ENCODE measurements at places on chromosomes 2 and 18.

DNA sequence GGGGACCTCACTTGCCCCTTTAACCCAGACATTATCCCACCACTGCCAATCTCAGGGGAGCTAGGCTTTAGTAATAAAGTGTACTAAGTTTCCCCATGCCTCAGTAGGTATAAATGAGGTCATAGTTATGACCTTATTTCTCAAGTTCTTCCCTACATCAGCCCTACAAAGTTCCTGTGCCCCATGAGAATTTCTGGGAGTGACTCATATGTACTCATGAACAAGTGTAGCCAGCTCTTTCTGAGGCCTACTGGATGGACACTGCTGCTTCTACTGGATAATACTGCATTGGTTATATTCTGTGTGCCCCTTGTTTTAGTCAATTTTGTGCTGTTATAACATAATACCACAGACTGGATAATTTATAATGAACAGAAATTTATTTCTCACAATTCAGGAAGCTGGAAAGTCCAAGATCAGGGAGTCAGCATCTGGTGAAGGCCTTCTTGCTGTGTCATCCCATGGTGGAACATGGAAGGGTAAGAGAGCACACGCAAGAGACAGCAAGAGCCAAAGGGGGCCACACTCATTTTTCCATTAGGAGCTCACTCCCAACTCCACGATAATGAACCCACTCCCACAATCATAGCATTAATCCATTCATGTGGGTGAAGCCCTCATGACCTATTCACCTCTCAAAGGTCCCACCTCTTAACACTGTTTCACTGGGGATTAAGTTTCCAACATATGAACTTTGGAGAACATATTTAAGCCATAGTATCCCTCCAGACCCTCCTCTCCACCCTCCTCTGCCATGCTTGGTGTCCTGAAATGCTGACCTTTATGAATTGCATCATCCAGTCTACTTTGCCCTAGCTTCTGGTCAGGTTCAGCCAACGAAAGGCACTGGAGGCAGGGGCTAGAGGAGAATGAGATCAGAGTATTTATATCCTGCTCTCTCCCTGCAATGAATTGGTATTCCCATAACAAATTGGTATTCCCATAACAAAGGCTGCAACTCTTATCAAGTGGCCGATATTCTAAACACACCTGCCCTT lies 25.4 kb upstream of the ST3GAL5 start:
- DNase-seq: no peak

- DNase-seq: no peak
Measured at GRCh38 chr2:200319548-200320337, 13.2 kb downstream of the SPATS2L start.

- DNase-seq: no peak
Measured at GRCh38 chr2:46036929-46037328, 260.3 kb upstream of the EPAS1 start.

GRCh38 chr2:138712212-138712979 lies 67.8 kb downstream of the NXPH2 start:
- no peak for DNase-seq

DNA sequence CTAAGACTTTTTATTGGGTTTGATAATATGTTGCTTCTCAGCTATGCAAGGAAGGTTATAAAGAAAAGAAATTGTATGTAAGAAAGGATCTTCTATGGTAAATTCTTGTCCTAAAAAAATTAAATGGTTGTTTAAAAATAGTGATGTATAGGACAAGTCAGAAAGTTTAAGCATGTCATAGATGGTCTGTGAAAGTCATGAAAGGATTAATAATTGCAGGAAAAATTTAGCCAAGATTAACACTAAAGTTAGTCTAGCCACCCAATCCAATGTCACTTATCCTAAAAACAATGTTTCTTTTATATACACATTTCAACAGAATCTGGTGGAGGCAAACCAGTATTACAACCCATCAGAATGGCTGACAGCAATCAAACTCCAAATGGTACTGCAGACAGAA lies 1046.7 kb upstream of the SLC39A10 start:
- DNase-seq: no peak

GRCh38 chr2:113977660-113978523 lies 88.0 kb downstream of the ACTR3 start:
- DNase-seq: no peak

DNA sequence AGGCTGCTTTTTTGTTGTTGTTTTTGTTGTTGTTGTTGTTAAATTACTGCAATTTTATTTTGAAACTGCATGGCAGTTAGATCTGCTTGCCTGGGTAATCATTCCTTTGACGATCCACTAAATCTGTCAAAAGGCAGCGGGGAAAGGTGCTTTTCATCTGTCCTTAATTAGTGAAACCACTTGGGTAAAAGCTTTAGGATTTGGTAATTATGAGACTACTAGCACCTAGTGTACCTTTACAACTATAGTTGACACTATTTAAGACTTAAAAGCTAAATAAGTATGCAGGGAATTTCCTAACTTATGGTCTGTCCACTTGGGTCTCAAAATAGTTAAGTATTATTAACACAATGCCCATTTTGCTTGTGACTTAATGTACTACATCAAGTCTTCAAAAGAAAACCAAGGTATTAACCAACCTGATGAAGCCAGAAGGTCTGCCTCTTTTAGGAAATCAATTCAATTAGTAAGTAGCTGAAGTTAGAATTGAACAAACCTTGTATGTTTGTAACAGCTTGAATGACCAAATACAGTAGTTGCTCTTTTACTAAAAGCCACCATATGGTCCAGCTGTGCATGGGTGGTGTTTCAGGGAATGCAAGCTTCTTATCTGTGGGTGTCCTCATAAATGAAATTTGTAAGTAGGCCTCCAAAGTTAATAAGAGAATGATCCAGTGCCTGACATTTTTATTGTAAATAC lies 44.8 kb downstream of the NAB1 start:
- DNase-seq: no peak

- DNase-seq: no peak
Measured at GRCh38 chr2:122205641-122206040, 450.2 kb downstream of the TSN start.

DNA sequence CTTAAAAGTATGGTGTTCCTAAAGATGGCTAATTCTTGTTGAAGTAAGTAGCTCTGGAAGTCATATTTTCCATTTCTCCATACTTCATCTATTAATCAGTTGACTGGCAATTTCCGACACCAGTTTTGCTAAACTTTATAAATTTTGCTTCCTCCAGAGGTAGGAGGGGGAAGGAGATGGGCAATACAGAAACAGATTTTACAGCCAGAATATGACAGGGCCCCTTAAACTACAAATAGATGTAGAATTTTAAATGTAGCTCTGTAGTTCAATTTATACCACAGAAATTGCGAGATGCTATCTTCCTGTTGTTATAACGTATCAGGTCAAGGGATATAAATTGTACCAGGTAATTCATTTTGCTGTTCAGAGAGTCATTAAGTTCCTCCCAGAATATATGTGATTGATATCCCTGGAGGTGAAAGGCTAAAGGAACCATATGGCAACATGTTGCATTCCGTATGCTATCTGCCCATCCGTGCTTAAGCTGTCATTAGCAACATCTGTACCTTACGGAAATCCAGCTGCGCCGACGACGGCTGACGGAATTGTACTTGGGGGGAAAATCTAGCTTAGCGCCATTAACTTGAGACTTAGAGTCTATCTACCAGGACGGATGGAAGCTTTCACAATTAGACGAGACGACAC lies 8.4 kb upstream of the NR4A2 start:
- no peak for DNase-seq

- no peak for DNase-seq
Measured at GRCh38 chr2:102119255-102119654, 23.3 kb upstream of the IL1R1 start.

- DNase-seq: no peak
Measured at GRCh38 chr18:47953471-47953931, 23.0 kb upstream of the SMAD2 start.

- no peak for DNase-seq
Measured at GRCh38 chr2:5070257-5070656, 621.9 kb upstream of the SOX11 start.

DNA sequence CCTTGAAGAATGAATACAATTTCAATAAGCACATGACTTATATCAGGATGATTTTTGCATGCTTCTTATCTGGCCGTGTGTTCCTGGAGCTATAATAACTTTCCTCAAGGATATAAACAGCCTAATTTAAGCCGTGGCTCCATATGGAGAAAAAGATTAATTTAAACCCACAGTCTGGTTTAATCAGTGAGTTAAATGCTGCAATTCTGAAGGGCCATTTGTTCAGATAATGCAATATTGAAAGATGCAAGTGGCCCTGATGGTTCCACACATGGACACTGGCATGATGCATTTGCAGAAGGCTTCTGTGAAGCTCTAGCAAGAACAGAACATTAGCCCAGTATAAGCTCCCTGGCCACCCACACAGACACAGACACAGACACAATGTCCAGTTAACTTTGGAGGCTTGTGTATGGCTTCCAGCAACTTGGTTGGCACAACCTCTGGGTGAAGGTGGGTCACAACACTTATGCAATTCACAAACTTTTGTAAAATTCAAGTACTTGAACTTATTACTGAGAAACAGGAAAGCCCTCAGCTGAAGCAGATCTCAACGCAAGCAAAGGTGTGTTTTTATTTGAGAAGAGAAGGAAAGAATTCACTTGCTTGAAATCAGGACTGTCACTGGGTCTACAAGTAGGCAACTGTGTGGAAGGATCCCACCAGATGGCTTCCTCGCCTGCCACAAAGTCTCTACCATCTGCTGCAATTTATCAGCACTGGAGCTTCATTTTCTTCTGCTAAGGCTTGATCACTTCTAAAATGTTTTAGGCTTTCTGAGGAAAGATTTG lies 63.3 kb downstream of the MDH1 start:
- DNase-seq: no peak

DNA sequence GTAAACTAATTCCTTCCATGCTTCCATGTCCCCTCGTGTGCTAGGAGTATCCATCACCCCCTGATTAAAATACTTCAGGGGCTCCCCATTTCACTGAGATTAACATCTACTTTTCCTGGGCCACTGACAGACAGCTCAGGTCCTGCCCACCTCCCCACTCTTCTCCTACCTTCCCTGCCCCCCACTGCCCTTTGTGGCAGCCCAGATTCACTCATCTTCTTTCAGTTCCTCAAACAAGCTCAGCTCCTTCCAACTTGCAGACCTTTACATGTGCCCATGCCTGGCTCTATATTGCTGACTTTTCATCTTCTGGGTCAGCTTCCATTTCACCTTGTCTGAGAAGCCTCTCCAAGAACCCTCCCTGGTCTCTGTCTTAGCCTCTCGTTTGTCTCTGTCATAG lies 12.0 kb downstream of the RUFY4 start:
- no peak for DNase-seq

GRCh38 chr2:55420439-55420725 lies 726 bp upstream of the CCDC88A start:
- no peak for DNase-seq

- DNase-seq: no peak
Measured at GRCh38 chr2:198117406-198118041, 313.1 kb downstream of the PLCL1 start.

GRCh38 chr2:217086718-217087117 lies 226.9 kb upstream of the TNP1 start:
- DNase-seq: no peak

GRCh38 chr18:5030636-5031035 lies 166.4 kb downstream of the AKAIN1 start:
- DNase-seq: no peak

DNA sequence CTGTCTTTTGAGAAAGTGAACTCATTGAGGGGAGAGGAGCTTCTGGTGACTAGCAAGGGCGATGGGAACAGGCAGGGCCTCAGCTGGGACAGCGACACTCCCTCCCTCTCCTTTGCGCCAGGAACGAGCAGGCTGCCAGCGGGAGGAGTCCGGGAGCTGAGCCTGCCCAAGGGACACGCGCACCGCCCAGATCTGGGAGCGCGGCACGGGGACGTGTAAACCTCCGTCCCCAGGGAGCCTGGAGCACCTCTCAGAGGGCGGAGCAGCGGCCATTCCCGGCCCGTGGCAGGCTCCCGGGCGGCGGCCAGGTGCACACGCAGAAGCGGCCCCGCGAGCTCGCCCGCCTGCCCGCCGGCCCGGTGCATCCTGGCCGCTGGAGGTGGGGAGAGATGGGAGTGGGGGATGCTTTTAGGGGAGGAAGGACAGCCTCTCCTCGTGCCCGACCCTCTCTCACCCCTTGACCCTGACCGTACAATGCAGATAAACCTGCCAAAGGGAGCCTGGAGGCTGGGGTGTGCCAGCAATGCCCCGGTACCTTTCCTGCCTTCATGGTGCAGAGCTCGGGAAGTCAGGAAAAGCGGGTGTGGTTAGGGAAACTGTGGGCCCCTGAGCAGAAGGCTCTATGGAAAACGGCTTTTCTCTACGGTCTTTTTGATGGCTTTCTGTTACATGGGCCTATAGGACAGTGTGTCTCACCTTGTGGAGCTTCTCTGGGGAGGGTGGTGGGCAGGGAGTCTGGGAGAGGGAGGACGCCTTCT lies 2.2 kb downstream of the AQP4 start:
- no peak for DNase-seq

DNA sequence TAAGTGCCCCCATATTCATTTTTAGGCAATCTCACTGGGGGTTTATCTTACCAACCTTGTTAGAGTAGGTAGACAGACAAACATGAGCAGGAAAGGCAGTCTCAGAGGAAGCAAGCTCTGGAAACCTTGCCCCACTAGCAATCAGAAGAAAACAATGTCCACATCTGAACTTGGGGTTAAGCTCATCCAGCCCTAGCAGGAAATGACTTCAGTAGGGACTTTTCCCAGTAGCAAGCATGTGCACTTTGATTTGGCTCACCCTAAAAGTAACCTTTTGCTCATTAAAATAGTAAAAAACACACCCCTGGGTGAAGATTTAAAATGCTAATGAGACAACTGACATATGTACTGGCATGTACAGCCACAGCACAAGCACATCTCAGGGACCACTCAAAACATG lies 175.5 kb downstream of the AKAIN1 start:
- no peak for DNase-seq

- no peak for DNase-seq
Measured at GRCh38 chr2:241837197-241837965, 21.3 kb downstream of the PDCD1 start.

GRCh38 chr2:235958931-235959410 lies 209.2 kb downstream of the GBX2 start:
- DNase-seq: no peak

GRCh38 chr18:23053776-23054457 lies 81.4 kb upstream of the CABLES1 start:
- DNase-seq: no peak

- no peak for DNase-seq
Measured at GRCh38 chr2:229445501-229446211, 174.6 kb upstream of the PID1 start.

Measured in stimulated activated CD8-positive, alpha-beta memory T cell treated with anti-CD3 and anti-CD28 coated beads, Interleukin-7, amount 100 ng/mL, for 1 hour (primary cell).